ENCODE measurements at places on chromosomes 5 and 9.

DNA sequence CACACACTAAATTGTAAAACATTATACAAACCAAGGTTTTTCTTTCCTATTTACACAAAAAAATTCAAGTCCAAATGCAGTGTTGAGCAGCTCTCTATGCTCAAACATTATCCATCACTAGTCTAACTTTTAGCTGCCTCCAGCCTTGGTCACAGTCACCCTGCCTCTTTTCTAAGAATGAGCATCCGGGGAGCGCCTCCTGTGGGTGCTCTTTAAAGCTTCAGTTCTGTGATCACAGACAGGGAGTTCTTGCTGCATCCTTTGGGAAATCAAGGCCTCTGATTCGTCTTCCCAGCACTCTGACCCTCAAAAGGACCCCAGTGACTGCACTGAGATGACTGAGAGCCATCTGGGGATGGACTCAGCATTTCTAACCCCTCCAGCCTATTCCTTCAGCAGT, 289.6 kb downstream of the SEC61B start:
- DNase-seq = no peak

GRCh38 chr9:86614871-86615849, 260.9 kb upstream of the TUT7 start:
- no peak for DNase-seq

GRCh38 chr9:90013778-90014177, 409.0 kb downstream of the GADD45G start:
- DNase-seq = no peak

- DNase-seq = no peak
These were observed 31.9 kb downstream of the NEUROG1 start for GRCh38 chr5:135503871-135504270.

DNA sequence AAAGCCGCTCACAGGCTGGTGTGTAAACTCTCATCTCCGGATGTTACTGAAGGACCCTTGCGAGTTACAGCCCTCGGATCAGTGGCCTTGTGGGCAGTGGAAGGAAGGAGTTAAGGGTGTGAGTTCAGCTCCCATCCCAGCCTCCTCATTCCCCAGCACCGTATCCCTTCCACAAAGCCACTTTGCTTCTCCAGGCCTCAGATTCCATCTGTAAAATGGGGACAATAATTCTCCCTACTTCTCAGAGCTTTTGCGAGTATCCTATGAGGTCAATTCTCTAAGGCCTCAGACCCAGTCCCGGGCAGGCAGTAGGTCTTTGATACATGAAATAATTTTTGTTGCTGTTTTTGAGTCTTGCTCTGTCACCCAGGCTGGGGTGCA, 141.3 kb downstream of the C9orf50 start:
- no peak for DNase-seq

- DNase-seq = no peak
These were observed 19.0 kb downstream of the TMEM8B start for GRCh38 chr9:35847792-35848572.

- no peak for DNase-seq
These were observed 648.3 kb upstream of the ZNF608 start for GRCh38 chr5:125394661-125395280.

- DNase-seq = no peak
These were observed 63.7 kb upstream of the CCDC112 start for GRCh38 chr5:115360046-115360685.

GRCh38 chr5:117144086-117144485, 569.5 kb upstream of the SEMA6A start:
- DNase-seq = no peak

GRCh38 chr9:33893861-33894260, 76.9 kb downstream of the UBE2R2 start:
- no peak for DNase-seq

DNA sequence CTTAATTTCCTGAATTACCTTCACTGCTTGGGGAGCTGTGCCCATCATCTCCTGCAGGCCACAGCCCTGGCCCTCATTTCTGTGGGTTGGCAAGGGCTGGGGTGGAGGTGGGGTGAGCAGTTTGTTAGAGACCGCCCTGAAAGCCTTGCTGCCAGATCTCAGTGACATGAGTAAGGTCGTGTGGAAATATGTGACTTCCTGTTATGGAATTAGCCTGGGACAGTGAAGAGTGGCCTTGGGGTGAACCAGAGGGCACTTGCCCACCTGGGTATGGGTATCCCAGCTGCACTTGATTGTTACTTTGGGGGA, 2.5 kb upstream of the HNRNPAB start:
- DNase-seq = no peak

- DNase-seq = no peak
These were observed 4.5 kb upstream of the SET start for GRCh38 chr9:128684325-128685199.

DNA sequence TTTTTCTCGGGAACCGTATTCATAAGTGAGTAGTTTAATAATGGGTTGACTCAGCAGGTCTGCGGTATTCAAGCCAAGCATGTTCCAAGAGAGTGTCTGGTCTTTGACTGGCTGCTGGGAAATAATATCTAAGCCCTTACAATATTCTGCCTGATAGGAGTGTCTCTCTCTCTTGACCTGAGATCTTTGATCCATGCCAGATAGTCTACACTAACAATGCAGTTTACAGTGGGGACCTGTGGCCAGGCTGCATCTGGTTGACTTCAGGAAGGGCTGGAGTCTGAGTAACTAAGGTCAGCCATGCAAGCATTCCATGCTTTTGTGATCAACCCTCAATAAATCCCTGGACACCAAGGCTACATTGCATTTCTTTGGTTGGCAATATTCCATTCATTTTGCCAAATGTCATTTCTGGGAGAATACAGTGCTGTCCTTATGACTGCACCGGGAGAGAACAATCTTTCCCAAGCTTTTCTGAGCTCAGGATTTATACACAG, 195.5 kb downstream of the SEMA5A start:
- no peak for DNase-seq

DNA sequence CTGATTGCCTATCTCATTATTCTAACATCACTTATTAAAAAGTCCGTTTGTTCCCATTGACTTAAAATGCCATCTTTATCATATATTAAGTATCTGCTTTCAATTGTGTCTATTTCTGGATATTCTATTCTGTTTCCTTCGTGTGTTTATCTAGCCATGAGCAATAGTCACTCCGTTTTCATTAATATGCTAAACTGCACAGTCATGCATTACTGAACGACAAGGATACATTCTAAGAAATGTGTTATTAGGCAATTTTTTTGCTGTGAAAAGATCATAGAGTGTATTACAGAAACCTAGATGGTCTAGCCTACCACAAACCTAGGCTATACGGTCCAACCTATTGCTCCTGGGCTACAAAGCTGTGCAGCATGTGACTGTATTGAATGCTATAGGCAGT, 482.9 kb downstream of the IRX1 start:
- no peak for DNase-seq

DNA sequence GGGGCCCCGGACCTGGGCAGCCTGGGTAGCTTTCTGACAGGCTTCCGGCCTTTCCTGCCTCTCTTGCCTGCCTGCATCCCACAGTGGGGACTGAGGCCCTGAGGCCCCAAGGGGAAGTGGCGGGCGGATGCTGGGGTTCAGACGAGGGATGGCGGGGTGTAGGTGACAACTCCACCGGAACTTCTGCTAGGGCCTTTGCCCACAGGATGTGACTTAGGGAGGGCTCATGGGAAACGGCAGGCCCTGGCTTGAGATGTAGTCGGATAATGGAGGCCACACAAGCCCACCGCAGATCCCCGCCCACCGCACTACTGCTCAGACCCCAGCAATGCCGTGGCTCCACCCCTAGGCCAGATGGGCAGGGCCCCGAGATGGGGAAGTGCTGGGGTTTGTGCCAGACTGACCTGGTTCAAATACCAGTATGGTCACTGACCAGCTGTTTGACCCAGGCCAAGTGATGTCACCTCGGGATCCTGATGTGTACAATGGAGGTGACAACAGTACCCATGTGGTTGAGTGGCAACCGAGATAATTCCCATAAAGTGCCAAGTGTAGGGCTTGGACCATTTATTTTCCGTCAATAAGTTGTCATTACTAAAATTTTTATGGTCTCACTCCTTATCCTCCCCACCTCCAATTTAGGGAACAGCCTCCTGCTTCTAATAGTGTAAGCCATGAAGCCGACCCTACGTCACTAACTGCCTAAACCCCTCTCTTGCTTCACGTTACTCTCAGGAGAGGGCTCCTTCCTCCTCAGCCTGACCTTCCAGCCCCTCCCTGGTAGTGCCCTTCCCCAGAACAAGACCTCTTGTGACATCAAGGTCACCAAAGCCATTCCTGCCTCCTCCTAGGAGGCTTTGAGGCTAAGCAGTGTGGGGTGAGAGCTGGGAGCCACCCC, 2.5 kb upstream of the CDK9 start:
- DNase-seq = peak; percentile 36

DNA sequence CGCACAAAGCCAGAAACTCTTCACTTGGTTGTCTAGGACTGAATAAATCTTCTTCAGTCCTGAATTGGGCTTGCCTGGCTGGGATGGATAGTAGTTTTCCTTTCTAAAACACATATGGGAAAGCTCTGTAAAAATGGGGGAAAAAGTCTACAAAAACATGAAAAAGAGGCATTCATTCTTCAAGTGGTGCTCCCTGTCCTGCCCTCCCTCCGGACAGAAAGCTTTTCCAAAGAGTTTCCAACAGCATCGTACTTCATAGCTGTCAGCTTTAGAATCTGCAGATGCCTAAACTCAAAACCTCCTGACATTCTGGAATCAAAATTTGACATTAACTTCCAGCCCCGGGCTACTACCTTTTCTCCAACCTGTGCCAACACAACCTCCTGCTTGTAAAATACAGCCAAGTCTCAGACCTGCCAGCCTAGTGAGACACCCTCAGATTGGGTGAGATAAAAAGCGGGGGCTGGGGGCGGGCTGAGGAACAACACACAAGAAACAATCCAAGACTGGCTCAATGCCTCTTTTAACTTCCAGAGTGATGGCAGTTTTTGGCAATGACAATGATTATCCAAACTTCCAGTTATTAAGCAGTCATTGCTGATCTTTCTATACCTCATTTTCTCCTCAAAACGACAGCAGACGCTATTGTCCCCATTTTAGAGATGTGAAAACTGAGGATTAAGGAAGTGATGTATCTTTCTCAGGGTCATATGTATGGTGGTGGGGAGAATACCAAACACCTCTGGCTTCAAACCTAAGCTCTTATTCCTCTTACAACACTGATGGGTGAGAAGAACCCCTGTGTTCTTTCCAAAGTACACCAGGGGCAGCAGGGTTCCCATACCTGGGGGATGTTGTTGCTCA, 1.3 kb downstream of the TNC start:
- no peak for DNase-seq

DNA sequence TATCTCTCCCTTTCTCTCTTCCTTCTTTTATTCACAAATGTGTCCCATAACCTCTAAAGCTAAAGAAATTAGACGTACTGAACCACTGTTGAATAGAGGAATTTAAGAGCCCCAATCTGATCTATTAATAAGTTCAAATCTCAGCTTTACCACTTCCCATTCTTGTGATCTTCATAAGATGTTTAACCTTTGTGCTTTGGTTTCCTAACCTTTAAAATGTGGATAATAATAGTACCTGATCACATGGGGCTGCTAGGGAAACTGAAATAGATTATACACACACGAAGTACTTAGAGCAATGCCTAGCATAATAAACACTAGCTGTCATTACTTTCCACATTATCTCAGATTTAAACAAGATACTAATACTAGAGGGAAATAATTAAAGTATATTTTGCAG, 324.3 kb upstream of the SEMA6A start:
- no peak for DNase-seq

DNA sequence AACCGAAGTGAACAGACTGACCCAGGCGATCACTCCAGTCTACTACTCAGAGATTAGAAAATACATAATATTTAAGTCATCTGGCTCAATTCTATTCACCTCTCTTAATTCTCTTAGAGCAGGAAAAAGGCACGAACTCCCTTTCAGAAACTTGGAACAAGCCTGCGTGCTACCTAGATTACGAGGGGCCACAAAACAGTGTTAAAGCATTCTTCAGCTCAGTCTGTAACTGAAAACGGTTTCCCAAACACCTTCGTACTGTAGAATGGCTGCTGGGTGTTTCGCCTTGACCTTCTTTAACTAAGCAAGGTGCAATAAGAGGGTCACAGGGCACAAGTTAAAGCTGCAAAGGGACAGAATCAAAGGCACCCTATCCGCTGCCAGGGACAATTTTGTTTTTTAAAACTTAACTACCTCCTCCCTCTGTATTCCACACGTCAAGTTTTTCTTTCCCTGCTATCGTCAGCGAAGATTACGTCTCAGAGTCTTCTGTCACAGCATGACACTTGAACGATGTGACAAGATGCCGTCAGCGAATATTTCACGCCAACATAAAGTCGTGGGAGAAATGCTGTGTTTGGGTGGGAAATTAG, 687 bp downstream of the LYSMD3 start:
- DNase-seq = no peak

- DNase-seq = no peak
These were observed 250.1 kb downstream of the PBX3 start for GRCh38 chr9:125997196-125997823.

DNA sequence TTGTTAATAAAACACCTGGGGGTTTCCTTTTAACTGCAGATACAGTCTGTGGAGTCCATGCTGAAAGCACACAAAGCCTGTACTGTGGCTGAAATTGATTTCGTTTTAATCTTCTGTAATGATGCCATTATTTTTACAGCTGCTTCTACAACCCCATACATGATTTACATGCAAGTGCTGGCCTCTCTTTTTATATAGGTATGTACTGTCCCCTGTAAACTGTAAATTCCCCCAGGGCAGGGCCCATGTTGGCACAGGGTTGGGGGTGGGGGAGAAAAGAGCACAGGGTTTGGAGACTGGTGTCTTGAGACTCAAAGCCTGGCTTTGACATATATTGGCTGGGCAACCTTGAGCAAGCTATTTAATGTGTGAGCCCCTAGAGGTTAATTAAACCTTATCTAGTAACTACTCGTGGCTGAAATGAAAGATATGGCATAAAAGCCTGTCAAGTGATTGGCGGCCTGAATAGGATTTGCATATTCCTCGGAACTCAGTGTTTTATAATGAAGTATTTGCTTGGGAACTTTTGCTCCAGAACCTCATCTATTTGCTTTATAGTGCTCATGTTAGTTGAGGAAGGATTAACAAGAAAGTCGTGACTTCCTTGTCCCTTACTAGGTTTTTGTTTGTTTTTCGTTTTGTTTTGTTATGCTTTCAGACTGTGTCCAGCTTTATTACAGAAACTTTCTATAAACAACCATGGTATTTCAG, 34.0 kb downstream of the KLF4 start:
- no peak for DNase-seq

DNA sequence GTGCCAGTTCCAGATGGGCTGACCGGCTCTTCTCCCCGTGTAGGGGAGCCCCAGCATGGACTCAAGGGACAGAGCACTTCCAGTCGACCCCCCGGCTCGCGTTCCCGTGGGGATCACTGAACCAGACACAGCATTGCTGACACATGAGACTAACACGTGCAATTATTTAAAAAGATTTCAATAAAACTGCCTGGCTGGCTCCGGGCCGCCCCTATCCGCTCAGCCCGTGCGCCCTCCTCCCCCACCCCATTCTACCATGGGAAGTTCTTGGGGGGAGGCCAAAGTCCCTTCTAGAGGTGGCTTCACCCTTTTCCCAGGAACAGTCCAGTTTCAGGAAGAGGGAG, 4.7 kb downstream of the TESK1 start:
- DNase-seq = no peak

GRCh38 chr5:116864157-116864837, 289.7 kb upstream of the SEMA6A start:
- no peak for DNase-seq

All from stimulated activated CD8-positive, alpha-beta memory T cell treated with anti-CD3 and anti-CD28 coated beads, Interleukin-4, amount 100 ng/mL, for 1 hour (primary cell).